Ovary (tissue), 10 donors: ENCODE measurements at places on chromosomes 4 and X. TPM values are rescaled to one million over a fixed set of nuclear protein-coding genes. Genes with fewer than 3 reads are reported as not detected.

The UBQLN2 gene
- 34.2 TPM for polyA plus RNA-seq

DNA sequence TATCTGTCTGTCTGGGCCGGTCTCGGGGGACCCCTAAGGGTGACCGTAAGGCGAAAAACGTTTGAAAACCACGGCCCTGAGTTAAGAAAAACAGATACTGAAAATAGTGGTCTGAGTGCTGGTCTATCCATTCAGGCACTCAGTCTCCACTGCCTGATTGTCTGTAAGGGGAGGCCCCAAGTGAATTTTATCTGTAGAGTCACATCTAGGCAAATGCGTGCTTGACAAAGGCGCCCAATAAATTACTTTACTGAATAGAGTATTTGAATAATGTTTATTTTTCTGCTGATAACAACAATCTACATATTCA lies 465 bp downstream of the HNRNPH2 start:
- DNase-seq: no peak

The MAGEA4 gene
- polyA plus RNA-seq: not detected

- DNase-seq: peak; percentile 88
Observed at GRCh38 chrX:115344885-115345614, 55.5 kb downstream of the LUZP4 start.

GRCh38 chr4:94960708-94961107 lies 203.0 kb downstream of the BMPR1B start:
- no peak for DNase-seq

DNA sequence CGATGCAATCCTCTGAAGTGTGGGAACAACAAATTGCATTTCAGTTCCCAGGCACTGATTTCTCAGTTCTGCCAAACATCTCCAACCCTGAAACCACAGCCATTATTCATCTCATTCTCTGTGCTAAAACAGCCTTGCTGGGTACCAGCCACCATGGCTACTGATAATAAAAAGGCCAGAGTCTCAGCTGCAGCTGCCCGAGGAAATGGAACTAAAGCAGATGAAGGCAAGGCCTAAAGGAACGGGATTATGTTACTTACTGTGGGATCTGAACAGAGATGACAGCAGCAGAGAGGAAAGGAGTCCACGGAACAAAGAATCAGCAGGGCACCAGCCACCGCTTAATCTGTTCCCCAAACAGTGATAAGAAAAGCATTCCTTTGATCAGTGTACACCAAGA lies 155.7 kb downstream of the PAPSS1 start:
- no peak for DNase-seq

The GLUD2 gene
- polyA plus RNA-seq: 0.22 TPM

The SHROOM2 gene
- polyA plus RNA-seq: 9.7 TPM

DNA sequence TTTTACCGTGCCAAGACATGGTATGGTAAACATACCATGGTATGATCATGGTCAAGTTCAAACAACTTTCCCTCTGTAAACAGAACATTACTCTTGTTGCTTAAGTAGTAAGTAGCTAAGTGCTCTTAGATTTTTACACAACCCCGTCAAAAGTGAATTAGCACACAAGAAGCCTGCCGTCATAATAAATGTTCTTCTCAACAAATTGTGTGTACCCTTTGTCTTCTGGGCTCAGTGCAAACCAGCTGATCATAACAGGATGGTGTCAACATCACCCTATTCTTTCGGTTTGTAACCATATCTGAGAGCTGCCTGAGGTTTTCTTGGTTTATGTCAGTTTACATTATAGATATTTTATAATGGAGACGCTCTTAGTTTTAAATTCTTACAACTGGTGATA lies 28.8 kb downstream of the MSL3 start:
- DNase-seq: no peak
